Activated CD4-positive, CD25-positive, alpha-beta regulatory T cell treated with anti-CD3 and anti-CD28 coated beads, Interleukin-2, amount 50 U/mL, for 16 hours (primary cell): ENCODE measurements at places on chromosomes 5 and 9.
A peak's percentile ranks its signal among the peaks of the same experiment; 100 is the strongest.

DNA sequence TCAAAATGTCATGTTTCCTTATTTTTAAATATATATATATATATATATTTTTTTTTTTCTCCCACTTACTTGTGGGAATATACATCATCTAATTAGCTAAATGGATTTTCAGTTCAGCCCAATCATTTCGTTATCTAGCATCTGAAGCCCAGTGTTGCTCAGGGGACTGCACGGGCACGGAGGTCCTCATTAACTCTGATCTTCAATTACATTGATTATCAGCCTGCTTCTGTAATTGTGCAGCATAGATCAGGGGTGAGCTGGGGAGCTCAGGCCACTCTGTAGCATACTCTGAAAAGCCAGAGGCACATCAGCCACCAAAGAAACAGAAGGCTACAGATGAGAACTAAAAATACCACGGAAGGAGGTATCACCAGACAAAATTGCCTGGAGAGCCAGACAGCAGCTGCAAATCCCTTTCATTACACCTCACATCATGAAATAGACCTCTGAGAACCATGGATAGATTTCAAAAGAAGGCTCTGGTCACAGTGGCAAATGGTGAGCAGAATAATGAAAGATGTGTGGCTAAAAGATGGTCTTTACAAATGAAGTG lies 326.4 kb downstream of the TRIM32 start:
- no peak for DNase-seq

DNA sequence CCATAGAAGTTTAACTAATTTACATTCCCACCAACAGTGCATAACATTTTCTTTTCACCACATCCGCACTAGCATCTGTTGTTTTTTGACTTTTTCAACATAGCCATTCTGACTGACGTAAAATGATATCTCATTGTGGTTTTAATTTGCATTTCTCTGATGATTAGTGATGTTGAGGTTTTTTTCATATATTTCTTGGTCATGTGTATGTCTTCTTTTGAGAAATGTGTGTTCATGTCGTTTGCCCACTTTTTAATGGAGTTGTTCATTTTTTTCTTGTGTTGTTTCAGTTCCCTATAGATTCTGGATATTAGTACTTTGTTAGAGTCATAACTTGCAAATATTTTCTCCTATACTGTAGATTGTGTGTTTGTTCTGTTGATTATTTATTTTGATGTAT lies 163.4 kb downstream of the FER start:
- no peak for DNase-seq

GRCh38 chr9:136791516-136792276 lies 552 bp downstream of the TMEM141 start:
- peak; percentile 60 for DNase-seq

DNA sequence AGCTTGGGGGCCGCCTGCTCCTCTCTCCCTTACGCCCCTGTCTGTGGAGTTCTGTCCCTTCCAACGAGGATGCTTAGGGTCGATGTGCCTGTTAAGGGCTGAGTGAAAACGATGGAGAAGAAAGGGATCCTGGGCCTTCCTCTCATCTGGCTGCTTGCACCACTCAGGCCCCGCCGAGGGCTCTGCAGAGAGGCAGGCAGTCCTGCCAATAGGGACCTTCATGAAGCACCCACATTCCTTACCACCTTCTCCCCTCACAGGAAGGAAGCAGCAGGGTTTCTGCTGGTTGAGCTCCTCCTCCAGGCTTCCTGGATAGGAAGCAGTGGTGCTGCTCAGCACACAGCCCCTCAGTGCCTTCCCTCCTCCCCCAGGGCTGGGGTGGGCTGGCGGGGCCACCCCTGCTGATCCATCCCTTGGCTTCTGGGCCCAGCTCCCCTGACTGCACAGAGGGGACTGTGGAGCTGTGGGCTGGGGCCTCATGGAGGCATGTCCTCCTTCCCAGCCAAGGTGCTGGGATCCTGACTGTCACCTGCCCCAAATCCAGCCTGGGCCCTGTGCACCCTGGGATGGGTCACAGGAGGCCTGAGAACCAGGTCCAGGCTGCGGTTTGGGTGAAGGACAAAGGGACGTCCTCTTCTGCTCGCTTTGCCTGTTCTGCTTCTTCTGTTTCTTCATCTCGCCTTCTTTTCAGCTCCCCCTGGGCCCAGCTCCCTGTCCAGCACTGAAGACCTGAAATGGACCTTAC lies 50.5 kb downstream of the AHRR start:
- DNase-seq, result no peak

GRCh38 chr5:17428176-17428800 lies 69.7 kb upstream of the TAF11L2 start:
- DNase-seq, result no peak

DNA sequence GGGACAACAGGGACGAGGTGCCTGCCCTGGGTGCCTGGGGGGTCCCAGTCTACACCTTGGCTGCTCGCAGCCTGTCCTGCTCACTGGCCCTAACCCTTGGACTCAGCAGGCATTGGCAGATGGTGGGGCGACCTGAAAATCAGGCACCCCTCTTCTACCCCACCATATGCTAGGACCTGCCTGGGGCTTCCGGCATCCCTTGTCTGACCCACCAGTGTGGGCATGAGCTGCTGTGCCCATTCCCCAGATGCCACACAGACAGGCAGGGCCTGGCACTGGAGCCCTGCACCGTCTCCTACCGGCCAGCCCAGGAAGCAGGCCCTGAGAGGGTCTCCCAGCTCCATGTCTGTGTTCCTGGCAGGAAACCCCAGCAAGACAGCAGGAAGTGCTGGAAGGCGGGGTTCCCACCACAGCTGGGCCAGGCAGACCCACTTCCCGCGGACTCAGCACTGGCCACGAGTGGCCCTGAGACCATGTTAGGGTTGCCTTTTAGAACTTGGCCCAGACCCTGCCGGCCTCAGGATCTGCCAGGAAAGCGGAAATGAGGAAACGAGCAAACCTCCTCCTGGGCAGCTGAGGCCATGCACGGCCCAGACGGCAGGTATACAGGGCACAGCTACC lies 3.1 kb downstream of the NINJ1 start:
- no peak for DNase-seq
